ENCODE measurements at places on chromosomes 4 and X. TPM values are rescaled to one million over a fixed set of nuclear protein-coding genes. Genes with fewer than 3 reads are reported as not detected.

GPR173 gene
- 8.1 TPM for total RNA-seq

GRID2 gene
- 0.07 TPM for total RNA-seq

SHROOM4 gene
- 7.0 TPM for total RNA-seq

VAMP7 gene
- total RNA-seq = 48.9 TPM

SPANXA1 gene
- total RNA-seq = not detected

ARHGAP6 gene
- total RNA-seq = 0.30 TPM

TRPC3 gene
- total RNA-seq = not detected

KCND1 gene
- total RNA-seq = 5.6 TPM

GPC4 gene
- 86.4 TPM for total RNA-seq

UGT2B7 gene
- 0.55 TPM for total RNA-seq

TNIP3 gene
- 0.14 TPM for total RNA-seq

MAGED4 gene
- 96.3 TPM for total RNA-seq

- DNase-seq = peak; percentile 32
Observed at GRCh38 chr4:112075129-112075753, 70.0 kb upstream of the FAM241A start.

DNA sequence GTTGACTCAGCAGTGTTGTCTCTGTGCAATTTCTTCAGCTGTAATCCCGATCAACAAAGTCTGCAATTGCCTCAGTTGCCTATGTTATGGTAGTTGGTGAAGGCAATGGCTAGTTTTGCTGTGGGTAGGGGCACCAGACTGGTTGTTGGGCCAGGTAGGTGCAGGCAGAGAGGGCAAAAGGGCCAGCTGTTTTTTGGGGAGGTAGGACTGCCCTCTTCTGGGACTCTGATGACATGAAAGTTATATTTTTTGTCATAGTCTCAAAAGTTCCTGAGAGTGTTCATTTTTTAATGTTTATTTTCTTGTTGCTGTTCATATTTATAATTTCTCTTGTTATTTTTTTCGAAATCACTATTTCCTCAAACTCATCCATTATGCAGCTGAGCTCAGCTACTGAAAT is 25.1 kb downstream of the DCAF12L2 start:
- no peak for DNase-seq

- no peak for DNase-seq
Observed at GRCh38 chr4:173503330-173504180, 26.5 kb downstream of the HAND2 start.

GRCh38 chr4:76954489-76954888 is 4.9 kb downstream of the SEPTIN11 start:
- DNase-seq = no peak

DNA sequence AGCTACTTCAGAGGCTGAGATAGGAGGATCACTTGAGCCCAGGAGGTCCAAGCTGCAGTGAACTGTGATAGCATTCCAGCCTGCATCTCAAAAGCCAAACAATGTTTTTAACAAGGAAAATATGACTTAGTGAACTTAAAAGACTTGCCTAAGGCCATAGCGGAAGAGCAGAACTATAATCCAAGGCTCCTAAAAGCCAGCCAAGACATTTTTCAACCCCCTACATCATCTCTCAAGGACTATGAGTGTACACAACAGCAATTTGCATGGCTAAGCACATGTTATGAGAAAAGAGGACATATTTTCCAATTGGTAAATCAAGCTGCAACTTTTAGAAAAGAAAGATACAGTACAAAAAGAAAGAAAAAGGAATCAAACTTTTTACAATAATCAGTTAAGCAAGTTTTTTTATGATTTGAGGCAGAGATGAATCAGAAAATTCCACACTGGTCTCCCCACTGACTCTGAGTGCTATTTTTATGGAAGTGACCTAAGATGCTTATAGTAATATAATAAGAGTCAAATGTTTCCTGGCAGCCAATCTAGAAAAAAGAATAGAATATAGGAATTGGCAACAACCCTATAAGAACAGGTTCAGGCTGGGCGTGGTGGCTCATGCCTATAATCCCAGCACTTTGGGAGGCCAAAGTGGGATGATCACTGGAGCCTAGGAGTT is 9.8 kb upstream of the ACOT9 start:
- DNase-seq = peak; percentile 62

- DNase-seq = no peak
Observed at GRCh38 chr4:18630218-18631110, 608.9 kb upstream of the LCORL start.

GRCh38 chrX:46444011-46444410 is 101.2 kb downstream of the ZNF674 start:
- DNase-seq = peak; percentile 90

DNA sequence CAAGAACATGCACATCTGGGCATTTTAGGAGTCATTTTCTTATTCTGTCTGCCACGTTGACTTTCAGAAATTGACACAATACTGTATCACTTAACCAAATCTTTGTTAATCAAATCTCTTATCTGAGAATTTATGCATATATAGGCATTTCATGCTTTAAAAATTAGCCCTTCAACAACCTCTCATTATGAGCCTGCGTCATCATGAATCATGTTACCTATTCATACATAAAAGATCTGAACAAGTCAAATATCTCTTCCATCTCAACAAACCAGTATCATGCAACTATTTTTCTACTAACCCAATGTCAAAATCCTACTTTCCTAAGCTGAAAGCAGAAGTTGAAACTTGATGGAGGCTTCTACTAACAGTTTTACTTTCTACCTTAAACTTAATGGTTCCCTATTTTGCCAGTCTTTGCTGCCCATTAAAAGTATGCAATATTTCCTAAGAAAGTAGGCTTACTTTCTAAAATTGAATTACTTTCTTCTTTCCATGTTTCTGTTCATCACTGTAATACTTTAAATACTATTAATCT is 1.8 kb downstream of the ADAM29 start:
- DNase-seq = no peak

DNA sequence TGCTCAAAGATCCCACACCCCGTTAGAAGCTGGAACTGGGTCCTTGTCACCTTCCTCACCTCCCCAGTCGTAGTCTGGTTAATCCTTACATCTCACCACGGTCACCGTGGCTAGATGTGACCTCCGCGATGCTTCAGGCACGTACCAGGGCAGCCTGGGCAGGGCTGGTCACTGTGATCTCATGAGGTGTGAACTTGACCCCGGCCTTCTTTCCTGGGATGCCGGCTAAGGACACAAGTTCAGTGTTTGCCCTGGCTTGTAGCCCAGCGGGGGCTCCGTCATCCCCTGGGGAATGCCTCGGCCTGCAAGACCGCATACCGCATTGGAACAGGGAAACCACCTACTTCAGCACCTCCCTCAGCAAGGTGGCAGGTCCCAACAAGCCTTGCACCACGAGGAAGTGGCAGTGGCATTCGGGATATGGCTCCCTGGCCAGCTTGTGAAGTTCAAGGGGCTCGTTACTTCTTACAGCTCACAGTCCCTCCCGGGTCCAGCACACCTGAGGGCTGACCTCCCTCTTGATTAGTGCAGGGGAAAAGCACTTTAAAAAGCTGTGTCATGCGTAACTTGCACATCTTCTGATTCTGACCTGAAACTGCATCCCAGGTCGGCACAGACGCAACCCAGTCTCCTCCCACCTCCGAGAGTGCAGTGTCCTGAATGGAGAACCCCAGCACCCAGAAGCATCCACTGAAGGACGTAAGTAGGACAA is 25.9 kb downstream of the NOP14 start:
- peak; percentile 67 for DNase-seq

- DNase-seq = no peak
Observed at GRCh38 chr4:17763416-17763815, 18.0 kb downstream of the FAM184B start.

- DNase-seq = no peak
Observed at GRCh38 chr4:7105276-7105675, 37.4 kb upstream of the GRPEL1 start.

- DNase-seq = no peak
Observed at GRCh38 chr4:2583092-2583491, 46.6 kb downstream of the FAM193A start.

- DNase-seq = no peak
Observed at GRCh38 chr4:14095831-14096230, 468.3 kb upstream of the BOD1L1 start.

DNA sequence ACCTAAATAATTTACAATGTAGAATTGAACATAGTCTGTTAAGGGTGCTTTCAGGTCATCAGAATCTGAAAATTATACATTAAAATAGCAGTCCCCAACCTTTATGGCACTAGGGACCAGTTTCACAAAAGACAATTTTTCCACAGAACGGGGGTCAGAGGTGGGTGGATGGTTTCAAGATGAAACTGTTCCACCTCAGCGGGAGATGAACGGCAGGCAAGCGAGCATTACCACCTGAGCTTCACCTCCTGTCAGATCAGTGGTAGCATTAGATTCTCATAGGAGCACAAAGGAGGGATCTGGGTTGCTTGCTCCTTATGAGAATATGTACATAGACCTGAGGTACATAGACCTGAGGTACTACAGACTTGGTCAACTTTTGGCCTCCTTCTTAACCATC is 29.0 kb downstream of the LRBA start:
- no peak for DNase-seq

DNA sequence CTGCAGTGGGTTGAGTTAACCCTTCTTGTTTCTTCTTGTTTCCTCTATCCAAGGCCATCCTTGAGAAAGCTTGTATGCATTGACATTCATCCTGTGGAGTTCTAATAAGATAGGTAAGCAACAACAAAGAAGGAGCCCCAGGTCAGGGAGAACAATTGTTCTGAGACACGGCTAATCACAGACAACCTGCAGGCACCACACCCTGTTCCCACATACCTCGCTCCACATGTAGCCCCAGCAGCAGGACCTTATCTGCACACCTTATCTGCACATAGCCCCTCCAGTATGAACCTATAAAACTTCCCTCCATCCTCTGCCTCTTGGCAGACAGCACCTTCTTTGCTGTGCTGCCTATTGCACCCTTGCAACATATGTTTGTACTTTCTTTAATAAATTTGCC is 129.1 kb downstream of the MSL3 start:
- DNase-seq = no peak

DNA sequence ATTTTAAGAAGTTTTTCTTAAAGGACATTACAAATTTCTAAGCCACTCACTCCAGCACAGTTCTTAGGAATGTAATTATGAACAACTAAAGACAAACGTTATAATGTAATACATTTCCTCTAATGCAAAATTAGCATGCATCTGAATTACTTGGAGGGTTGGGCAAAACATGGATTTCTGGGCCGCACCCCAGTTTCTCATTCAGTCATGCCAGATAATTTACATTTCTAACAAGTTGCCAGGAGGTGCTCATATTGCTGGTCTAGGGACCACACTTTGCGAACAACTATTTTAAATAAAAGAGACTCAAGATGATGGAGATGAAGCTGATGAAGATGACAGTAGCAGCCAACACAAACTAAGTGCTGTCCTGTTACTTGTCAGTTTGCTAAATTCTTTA is 684.7 kb upstream of the ATOH1 start:
- DNase-seq = no peak

DNA sequence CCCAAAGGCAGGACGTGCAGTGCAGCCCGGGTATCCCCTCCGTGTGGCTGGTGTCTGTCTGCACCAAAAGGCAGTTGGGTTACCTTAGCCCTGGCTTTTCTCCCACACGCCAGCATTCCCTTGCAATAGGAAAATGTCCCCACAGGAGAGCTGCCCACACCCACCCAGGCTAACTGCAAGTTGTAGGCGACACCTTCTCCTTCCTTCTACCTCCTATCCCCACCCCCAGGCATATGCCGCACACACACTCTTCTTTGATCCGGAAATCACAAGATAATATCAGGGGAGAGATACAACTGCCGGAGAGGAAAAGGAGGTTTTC is 444 bp upstream of the APBB2 start:
- DNase-seq = no peak

GRCh38 chr4:158169506-158169905 is 3.3 kb downstream of the GASK1B start:
- no peak for DNase-seq

DNA sequence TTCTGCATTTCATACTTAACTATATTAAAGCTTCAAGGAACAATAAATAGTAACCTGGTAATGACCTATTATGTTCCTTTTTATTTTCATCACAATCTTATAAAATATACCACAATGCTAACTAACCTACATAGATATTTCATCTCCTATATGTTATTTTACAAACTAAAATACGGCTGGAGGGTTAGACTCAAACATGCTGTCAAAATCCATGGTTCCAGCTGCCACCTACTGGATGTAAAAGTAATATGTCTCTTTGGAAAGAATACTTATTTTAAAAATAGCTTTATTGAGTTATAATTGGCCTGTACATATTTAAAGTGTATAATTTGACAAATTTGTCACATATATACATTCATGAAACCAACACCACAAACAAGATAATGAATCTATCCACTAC is 15.0 kb downstream of the RGN start:
- peak; percentile 1 for DNase-seq

GRCh38 chr4:143721317-143721716 is 20.8 kb upstream of the FREM3 start:
- DNase-seq = no peak

DNA sequence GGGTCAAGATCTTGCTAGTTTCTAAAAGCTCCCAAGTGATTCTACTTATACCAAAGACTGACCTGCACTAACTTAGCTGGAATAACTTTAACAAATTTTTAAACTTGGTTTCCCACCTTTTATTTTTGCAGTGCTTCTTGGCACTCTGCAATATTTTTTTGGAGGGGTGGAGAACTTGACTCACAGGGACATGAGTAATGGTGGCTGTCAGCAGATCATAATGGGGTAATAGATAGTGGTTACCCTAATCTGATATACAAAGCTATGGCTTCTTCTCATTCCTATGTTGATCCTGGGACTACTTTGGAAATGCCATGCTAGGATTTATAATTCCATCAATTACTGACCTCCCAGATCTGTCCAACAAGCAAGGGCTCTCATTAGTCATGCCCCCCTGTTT is 295.7 kb downstream of the GPAT3 start:
- DNase-seq = peak; percentile 37

DNA sequence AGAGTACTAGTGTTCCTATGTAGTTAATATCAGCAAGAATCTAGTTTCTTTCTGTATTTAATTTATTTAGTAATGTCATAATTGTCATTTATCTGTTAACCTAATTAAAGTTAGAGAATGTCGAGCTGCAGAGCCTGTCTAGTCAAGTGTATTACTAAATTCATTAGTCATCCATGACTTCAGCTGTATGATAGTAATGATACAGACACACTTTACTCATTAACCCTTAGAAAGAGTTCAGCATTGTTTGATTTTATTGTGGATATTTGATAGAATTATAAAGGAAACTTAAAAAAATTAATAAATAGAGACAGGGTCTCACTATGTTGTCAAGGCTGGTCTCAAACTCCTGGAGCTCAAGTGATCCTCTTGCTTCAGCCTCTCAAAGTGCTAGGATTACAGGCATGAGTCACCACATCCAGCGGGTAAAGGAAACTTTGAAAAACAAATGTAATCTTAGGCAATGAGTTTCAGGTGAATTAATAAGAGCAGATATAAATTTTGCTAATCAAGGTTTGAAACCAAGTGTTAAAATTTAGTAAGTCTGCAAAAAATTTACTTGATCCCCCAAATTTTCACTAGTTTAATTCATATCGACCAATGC is 110.6 kb downstream of the ANK2 start:
- DNase-seq = no peak

DNA sequence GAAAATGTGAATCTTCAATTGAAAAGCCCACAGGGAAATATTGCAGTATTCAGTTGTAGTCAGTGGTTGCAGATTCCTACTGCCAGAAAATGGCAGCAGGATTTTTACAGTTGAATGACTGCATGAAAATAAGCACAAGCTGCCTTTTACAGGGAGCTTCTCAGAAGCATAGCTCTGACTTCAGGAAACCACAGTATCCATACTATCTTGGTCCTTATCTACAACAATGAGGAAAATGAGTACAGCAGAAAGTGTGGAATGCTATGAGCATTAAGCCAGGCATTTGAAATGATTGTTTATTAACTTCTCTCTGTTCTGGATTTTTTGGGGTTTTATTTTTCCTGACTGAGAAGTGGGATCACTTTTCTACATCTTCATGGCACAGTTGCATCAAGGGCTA is 34.6 kb upstream of the PRRG1 start:
- peak; percentile 84 for DNase-seq
